ENCODE measurements at places on chromosomes 4 and X.

DNA sequence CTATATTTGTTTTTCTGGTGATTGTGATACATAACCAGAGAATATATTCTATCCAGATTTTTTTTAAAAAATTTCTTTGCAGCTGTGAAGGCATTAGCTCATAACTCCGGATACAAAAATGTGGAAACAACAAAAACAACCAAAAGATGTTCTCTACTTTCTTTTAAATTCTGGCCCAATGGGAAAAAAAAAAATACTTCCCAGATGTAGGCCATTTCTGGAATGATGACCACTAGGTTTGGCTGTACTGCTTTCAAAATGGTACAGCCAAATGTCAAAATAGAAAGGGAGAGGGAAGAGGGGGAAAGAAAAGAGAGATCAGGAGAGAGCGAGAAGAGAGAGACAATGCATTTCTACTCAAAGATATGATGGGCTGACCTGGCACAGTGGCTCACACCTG, 14.6 kb downstream of the ANOS1 start:
- no peak for DNase-seq

DNA sequence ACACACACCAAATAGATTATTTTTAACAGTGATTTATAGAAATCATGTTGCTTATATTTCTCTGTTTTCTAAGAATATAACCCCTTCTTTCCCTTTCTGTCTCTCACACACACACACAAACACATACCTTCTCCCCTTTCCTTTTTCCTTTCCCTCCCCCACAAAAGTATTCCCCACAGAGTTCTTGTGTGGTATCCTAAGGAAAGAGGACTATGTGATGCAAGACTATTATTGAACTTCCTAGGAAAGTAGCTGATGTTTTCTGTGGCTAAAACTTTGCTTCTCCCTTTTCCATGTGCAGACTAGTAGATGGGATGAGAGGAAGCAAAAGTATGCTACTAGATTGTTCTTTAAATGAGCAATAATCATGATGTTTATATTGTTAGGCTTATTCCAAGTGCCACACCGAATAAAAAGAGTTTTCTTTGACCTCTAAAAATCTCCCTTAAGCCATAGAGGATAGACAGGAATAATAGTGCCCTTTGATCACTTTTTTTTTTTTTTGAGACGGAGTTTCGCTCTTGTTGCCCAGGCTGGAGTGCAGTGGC, 38.7 kb downstream of the CPEB2 start:
- DNase-seq, result no peak

DNA sequence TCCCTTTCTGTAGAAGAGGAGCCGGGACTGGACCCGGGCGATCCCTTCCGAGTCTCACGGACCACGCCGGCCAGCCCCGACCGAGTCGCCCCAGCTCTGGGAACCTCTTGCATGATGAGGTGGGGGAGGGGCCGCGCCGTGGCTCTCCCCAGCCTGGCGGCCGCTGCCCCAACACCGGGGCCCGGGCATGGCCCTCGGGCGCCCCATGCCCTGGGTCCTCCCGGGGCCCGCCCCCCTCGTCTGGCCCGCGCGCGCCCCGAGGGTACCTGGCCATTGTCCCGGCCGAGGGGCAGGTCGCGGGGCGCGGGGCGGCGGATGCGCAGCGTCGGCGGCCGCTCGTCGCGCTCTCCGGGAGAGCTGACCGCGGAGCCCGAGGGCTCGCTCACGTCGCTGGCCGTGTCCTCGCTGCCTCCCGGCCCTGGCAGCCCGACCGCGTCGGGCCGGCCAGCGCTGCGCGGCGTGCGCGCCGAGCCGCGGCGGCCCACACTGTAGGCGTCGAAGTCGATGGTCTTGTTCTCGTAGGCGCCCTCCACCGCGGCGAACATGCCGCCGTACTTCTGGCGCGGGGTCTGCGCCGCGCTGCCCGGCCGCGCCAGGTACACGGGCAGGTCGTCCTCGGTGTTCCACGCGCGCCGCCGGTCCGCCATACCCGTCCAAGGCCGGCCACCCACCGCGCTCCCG, 423 bp downstream of the CRMP1 start:
- no peak for DNase-seq

DNA sequence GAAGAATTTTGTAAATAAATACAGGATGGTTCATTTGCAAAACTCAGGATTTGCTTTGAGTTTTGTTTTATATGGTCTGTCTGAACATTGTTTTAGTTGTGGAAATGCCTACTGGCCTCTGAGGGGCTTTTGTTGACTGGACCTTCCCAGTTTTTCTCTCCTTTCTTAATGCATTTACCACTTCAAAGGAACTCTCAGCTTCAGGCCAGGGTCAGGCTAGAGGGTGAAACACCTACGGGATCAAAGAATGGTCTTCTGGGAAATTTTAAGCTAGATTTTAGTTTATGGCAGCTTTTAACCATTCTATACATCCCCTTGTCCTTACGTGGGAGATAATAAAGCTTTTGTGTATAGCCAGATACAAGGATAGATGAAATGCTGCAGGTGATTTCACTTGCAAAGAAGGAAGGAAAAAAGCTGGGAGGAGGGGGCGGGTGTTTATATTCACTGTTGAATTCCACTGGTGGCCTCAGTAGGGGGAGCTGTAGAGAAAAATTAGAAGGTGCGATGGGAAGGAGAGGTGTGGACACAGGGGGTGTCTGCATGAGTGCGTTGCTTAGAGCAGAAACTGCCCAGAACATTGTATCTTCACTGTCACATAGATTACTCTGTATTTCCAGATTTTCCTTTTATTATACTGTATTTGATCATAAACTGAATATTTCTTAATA, 151.8 kb downstream of the TSPAN5 start:
- DNase-seq, result no peak

DNA sequence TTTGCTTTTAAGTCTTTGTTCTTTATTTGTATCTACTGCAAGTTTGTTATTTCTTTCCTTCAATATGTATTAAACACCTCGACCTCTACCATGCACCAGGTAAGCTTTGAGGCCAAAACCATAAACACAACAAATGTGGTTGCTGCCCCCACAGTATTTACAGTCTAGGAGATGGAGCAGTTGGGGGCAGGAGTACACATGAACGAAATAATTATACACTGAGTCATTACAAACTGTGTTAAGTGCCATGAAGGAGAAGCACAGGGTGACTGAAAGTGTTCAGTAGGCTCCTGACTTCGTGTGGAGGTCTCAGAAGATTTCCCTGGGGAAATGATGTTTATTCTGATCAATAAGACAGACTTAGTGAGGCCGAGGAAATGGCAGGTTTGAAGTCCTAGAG, 30.3 kb downstream of the SLC25A43 start:
- DNase-seq, result no peak

DNA sequence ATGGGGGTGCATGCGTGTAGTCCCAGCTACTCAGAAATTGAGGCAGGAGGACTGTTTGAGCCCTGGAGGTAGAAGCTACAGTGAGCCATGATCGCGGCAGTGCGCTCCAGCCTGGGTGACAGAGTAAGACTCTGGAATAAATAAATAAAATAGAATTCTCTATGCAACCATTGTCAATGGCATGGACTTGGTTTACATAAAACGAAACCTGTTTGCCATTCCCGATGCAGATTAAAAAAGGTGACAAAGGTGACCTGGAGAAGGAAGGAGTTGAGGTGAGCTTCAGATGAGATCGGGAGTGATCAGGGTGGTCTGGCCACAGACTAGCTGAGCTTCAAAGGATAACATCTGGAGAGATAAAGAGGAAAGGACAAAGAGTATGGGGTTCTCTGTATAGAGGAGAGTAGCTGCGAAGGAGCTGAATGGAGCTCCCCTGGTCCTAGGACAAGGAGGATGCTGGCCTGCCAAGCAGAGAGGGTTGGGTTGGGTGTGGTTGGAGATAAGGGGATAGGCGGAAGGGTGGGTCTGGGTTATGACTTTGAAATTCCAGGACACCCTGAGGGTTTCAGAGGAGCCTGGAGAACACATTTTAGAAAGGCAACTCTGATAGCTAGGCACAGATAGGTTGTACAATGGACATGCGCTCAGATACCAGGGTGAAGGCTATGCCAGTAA, 98.6 kb downstream of the RBM47 start:
- no peak for DNase-seq

DNA sequence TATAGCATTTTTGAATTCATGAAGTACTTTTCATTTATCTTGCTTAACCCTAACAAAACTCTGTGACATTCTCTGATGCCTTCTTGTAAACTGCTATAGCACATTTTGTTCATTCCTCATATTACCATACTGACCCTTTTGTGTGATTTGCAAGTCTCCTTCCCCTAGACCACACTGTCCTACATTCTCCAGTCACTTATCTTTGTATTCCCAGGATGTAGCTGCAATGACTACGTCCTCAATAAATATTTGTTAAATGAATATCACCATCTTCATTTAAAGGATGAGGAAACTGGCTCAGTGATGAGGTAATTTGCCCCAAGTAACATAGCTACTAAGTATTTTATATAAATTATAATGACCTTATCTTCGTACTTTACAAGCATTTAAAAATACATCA, 11.9 kb downstream of the HUWE1 start:
- no peak for DNase-seq

DNA sequence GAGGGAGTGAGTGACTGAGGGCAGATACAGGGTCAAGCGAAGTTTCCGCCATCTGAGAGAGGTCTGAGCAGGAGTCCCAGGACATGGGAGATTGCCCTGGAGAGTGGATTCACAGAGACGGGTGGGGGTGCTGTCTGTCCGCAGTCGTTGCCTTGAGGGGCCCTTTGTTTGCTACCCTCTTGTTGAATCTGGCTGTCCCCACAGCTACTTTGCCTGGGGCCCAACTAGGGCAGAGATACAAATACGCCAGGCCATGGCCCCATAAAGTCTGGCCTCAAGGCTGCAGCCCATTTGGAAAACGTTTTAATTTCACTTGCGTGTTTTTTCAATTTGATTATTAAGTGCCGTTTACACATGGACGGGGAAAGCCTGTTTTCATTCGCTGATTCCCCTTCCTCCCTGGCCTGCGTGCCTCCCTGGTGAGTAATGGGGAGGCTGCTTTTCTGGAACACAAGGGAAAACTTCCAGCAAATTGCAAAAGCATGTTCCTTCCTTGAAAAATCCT, 134.4 kb downstream of the SMIM20 start:
- DNase-seq, result no peak

GRCh38 chrX:152861116-152861515, 30.3 kb downstream of the NSDHL start:
- no peak for DNase-seq

- no peak for DNase-seq
These were observed 97.5 kb downstream of the ANK2 start for GRCh38 chr4:113146876-113147358.

GRCh38 chr4:7043284-7044136, at the start of gene TADA2B:
TADA2B (plus strand) TSS chr4:7043372; CDS start chr4:7043580, 208 bp downstream.
- peak; percentile 19 for DNase-seq

GRCh38 chr4:123068081-123068480, 145.7 kb upstream of the NUDT6 start:
- DNase-seq, result no peak

DNA sequence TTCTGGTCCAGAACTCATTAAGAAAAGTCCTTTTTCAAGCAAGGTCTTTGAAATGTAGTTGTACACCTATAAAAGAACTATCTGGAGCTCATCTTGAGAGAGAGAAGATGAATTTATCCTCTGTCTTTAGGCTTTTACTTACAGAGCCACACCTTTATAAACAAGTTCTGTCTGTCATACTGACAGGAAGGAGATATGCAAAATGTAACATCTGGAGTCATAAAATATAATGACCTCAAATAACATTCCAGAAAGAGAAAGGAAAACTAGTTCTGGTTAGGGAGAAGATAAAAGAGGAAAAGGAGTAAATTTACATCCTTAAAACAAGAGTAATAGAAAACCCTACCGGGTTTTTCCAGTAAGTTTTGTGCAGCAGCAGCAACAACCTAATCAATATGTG, 1.3 kb downstream of the INPP4B start:
- no peak for DNase-seq

DNA sequence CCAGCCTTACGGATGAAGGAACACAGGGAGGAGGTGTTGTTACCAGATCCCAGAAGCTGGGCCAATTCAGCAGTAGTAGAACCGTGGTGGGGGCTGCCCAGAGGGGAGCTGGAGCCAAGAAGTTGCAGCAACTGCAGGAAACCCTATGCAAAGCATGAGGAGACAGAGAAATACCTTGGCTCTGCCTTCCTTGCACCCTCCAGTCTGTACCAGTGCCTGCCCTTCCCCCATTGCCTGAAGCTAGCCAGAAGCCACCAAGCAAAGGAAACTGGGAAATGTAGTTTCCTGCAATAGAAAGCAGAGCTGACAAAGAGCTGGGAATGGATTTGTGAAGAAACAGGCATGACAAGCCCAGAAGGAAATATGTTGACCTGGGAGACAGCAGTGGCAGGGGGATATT, 108.7 kb upstream of the FUNDC1 start:
- no peak for DNase-seq

DNA sequence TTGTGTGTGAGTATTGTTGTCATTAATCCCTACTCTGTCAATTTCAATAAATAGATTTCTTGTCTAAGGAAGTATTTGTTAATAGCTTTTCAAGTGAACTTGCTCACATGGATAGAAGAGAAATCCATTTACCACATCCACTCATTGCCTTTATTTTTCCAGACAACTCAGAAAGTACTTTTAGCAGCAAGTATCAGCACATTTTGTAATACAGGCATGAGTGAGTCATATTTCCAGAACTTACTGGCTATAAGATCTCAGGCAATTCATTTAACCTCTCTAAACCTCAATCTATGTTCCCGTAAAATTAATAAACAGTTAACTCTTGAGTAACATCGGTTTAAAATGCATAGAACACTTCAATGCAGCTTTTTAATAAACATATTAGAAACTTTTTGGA, 317.9 kb upstream of the PCDH7 start:
- no peak for DNase-seq

DNA sequence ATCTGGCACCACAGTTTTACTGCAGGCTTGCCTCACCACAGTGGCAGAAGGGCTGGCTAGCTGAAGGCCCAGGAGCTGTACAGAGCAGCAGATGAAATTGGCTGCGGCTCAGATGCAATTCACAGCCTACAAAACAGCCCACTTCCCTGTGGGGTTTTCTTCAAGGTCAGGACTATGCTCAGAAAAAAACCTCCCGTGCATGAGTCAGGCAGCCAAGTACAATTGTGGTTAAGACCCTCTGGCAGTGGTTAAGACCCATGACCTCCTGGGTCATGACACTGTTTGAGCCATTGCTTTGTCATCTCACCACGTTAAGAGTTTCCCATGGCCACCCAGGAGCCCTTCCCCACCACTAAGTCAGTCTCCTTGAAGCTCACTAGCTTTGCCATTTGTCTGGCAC, 276.3 kb downstream of the HNRNPD start:
- no peak for DNase-seq

DNA sequence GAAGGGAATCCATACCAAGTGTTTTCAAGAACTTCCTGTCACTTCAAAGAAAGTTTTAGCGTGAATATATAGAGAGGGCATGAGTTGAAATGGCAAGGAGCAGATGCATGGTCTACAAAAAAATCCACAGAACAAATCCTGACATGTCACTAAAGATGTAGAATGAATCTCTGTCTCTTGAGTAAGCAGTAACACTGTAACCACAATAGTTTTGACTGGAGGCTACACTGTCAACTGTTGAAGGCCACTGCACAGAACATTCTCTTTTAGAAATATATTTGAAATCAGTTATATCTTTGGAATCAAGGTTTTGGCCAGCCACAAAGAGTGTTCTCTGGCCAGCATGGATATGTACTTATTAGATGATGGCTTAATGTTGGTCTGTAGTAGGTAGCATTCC, 83.8 kb downstream of the VCX3B start:
- DNase-seq, result no peak

Data from activated CD4-positive, CD25-positive, alpha-beta regulatory T cell (primary cell).